Bronchial epithelial cell (primary cell): ENCODE measurements at places on chromosomes 5 and 9. TPM values are rescaled to one million over a fixed set of nuclear protein-coding genes. Genes with fewer than 3 reads are reported as not detected.

Gene PITX1
- total RNA-seq = 87.7 and 145 TPM in 2 replicates

Gene PTGR1
- total RNA-seq = 67.9 and 70.4 TPM in 2 replicates

Gene ACTBL2
- under 0.01 TPM in 1 of 2 replicates, not detected in the other for total RNA-seq

Gene PNPLA7
- 0.26 TPM in 2 replicates for total RNA-seq

Gene MOB3B
- 0.38 and 1.1 TPM in 2 replicates for total RNA-seq

Gene PCDHGA1
- under 0.01 and 0.26 TPM in 2 replicates for total RNA-seq

Gene C8G
- total RNA-seq = 0.51 and 0.79 TPM in 2 replicates

Gene NACC2
- total RNA-seq = 7.6 and 14.0 TPM in 2 replicates

Gene PCDHGA2
- under 0.01 and 0.26 TPM in 2 replicates for total RNA-seq

Gene TMEFF1
- 0.13 and 0.26 TPM in 2 replicates for total RNA-seq

Gene TUSC1
- 10.9 and 20.5 TPM in 2 replicates for total RNA-seq

Gene GDNF
- under 0.01 TPM in 1 of 2 replicates, not detected in the other for total RNA-seq

Gene ARSI
- total RNA-seq = 5.4 and 5.8 TPM in 2 replicates

Gene PCDHB11
- total RNA-seq = under 0.01 and 0.26 TPM in 2 replicates

Gene SH3TC2
- 4.0 and 4.7 TPM in 2 replicates for total RNA-seq

Gene DNAJB5
- total RNA-seq = 8.2 and 11.0 TPM in 2 replicates

Gene LCN15
- total RNA-seq = not detected in 2 replicates

Gene RANBP17
- total RNA-seq = 6.8 and 10.6 TPM in 2 replicates

Gene SLC6A18
- not detected in 2 replicates for total RNA-seq

Gene SLC34A3
- total RNA-seq = not detected in 2 replicates

Gene PTGS1
- total RNA-seq = 0.77 and 1.3 TPM in 2 replicates

Gene SOWAHA
- total RNA-seq = not detected in 2 replicates

Gene RASEF
- 9.2 and 14.2 TPM in 2 replicates for total RNA-seq

Gene CD274
- 5.3 and 5.8 TPM in 2 replicates for total RNA-seq

Gene CCNI2
- total RNA-seq = 0.26 TPM in 1 of 2 replicates, not detected in the other

Gene SPAAR
- total RNA-seq = not detected in 2 replicates

Gene TMEM215
- total RNA-seq = not detected in 2 replicates

Gene SLC1A1
- 1.1 and 1.4 TPM in 2 replicates for total RNA-seq

Gene SLC36A2
- not detected in 2 replicates for total RNA-seq

Gene CBY3
- total RNA-seq = not detected in 2 replicates

Gene ANKRD31
- 0.13 and 0.26 TPM in 2 replicates for total RNA-seq

Gene PCSK1
- under 0.01 TPM in 1 of 2 replicates, not detected in the other for total RNA-seq

Gene RNF183
- total RNA-seq = 0.26 and 0.38 TPM in 2 replicates

Gene WDR38
- total RNA-seq = not detected in 2 replicates

Gene PCDHGA5
- under 0.01 and 0.13 TPM in 2 replicates for total RNA-seq

Gene SPATA31C1
- total RNA-seq = not detected in 2 replicates

Gene SLC46A2
- total RNA-seq = not detected in 2 replicates

Gene ZNF354C
- 3.3 and 3.9 TPM in 2 replicates for total RNA-seq

Gene NRG2
- under 0.01 TPM in 2 replicates for total RNA-seq

Gene LOX
- 1.4 and 1.8 TPM in 2 replicates for total RNA-seq

Gene EQTN
- total RNA-seq = not detected in 2 replicates

Gene CYLC2
- total RNA-seq = not detected in 2 replicates

Gene ARL10
- total RNA-seq = 4.2 and 5.2 TPM in 2 replicates
